ENCODE measurements at places on chromosomes 11 and 22. TPM values are rescaled to one million over a fixed set of nuclear protein-coding genes. Genes with fewer than 3 reads are reported as not detected.

Gene MUC2
- not detected for total RNA-seq

Gene VWCE
- 13.9 TPM for total RNA-seq

DNA sequence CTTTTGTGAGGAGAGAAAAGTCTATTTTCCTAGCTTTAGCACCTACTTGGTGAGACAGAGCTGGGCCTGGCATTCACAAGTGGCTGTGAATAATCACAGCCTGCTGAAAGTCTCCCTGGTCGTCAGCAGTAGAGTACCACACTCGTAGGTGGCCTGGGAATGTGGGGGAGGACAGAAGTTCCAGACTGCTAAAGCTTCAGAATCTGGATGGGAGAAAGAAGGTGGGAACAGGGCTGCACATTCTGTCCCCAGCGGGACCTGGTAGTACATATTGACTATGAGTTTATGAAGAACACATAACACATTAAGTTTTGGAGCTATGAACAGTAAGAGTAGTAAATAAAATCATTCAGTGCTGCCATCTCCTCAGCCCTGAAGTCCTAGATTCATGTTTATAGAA is 19.0 kb upstream of the LIMK2 start:
- DNase-seq, result no peak

- peak; percentile 17 for DNase-seq
Measured at GRCh38 chr11:26522912-26523610, 49.0 kb downstream of the MUC15 start.

DNA sequence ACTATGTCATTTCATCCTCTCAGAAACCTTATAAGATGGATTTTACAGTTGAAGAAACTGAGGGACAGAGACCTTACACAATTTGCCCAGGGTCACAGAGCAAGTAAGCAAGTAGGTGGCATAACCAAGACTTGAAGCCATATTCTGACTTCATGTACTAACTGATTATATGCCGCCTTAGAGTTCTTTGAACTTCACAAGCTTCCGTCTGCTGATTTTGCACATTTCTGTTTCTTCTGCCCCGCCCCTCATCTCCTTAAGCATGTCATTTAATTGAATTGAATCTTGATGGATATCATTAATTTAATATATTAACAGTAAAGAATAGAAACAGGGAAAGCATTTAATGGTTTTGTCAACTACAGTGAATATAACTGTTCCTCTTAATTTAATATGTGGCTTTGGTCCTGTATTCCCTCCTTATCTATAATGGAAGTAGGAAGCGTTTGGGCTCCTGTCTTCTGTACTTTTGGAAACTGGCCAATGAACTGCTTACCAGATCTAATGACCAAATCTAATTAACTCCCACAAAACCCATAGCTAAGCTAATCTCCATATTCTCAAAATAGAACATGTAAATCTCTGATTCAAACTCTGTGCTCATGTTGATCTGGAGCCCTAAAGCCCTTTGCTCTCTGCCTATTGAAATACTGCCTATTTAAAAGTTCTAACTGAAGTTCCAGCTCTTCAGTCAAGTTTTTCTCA is 30.4 kb downstream of the SIK2 start:
- DNase-seq, result no peak

DNA sequence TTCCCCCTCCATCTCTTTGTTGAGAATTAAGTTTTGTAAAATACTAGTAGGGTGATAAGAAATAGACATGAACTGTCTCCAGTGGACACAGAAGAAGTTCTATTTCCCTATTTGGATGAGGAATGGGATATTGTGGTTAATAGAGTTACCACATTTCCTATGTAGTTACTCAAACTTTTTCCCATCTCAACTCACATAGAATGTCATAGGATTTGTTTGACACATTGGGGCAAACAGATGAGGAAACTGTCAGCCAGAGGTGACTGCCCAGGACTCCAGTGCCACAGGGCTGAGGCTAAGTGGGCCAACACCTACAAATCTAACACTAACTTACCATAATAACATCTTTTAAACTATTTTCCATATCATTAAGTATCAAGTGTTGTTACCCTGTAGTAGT is 58.3 kb downstream of the CCDC83 start:
- DNase-seq, result no peak

Measured in fibroblast of the aortic adventitia (primary cell).